ENCODE measurements at places on chromosomes 7 and 10.

DNA sequence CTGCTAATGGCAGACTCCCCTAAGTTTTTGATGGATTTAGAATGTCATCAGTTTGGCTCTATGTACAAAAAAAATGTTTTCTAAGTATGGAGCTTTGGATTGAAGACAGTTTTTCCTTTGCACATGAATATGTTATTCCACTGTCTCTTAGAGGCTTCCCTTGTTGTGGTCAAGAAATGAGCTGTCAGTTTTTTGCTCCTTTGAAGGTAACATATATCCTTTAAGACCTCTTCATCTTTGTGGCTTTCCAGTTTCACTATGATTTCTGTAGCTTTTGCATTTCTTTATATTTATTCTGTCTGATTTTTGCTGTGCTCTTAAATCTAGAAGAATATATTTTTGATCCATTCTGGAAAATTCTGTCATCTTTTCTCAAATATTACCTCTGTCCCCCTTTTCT, 15.8 kb upstream of the ODAD2 start:
- DNase-seq, result no peak

GRCh38 chr7:87447116-87447635, 28.3 kb downstream of the ABCB4 start:
- DNase-seq, result no peak

- DNase-seq, result peak; percentile 32
Measured at GRCh38 chr7:47945261-47946015, 2.8 kb downstream of the PKD1L1 start.

- DNase-seq, result no peak
Measured at GRCh38 chr7:32039000-32039756, 31.0 kb downstream of the PDE1C start.

GRCh38 chr10:14645239-14645960, 129.3 kb downstream of the FAM107B start:
- no peak for DNase-seq

GRCh38 chr10:59991661-59992060, 85.3 kb upstream of the CCDC6 start:
- peak; percentile 83 for DNase-seq

DNA sequence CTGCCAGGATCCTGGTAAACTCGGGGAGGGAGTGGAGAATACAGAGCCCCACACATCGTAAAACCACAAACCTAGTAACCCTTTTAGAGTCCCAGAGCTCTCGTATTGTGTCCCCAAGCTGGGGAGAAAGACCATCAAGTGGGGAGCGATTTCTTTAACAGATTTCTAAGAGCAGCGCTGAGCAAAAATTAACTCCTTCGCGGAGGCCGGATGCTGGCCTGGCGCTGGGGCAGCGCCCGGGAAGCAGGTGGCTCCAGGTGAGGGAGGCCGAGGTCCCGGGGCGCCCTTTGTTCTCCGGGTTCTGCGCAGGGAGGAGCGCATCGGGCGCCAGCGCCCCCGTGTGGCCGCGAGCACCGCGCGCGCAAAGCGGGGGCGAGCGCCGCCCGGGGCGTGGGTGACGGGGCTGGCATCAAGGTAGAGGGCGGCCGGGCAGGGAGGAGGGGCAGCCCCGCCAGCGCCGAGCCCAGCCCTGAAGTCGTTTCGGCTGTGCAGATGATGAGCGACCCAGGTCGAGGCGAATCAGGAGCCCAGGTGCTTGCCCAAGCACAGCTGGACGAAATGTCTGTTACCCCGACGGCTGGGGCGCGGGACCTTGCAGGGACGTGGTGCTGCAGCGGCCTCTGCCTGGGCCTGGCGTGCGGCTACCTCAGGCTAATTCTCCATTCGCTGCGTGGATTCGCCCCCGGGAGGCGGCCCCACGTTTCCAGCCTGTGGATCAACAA, 10.4 kb upstream of the FGFR2 start:
- no peak for DNase-seq

DNA sequence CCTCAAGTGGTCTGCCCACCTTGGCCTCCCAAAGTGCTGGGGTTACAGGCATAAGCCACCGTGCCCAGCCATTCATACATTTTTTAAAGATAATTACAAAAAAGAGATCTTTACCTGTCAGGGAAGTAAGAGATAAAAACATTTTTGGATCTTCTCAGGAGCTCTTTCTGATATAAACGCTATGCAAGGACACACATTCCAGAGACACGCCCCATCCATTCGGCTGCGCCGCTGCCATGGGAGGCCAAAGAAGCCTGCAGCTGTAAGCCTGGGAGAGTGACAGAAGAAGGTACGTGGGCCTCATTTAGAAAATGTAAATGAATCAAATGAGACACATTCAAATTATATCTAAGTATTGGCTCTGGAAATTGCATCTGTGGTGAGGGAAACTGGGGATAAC, 85.3 kb downstream of the LYZL1 start:
- no peak for DNase-seq

GRCh38 chr10:87715552-87716347, 56.1 kb downstream of the PAPSS2 start:
- DNase-seq, result no peak

- no peak for DNase-seq
Measured at GRCh38 chr10:32326119-32326518, 20.8 kb downstream of the EPC1 start.

GRCh38 chr7:4939971-4940728, 18.8 kb downstream of the MMD2 start:
- no peak for DNase-seq

DNA sequence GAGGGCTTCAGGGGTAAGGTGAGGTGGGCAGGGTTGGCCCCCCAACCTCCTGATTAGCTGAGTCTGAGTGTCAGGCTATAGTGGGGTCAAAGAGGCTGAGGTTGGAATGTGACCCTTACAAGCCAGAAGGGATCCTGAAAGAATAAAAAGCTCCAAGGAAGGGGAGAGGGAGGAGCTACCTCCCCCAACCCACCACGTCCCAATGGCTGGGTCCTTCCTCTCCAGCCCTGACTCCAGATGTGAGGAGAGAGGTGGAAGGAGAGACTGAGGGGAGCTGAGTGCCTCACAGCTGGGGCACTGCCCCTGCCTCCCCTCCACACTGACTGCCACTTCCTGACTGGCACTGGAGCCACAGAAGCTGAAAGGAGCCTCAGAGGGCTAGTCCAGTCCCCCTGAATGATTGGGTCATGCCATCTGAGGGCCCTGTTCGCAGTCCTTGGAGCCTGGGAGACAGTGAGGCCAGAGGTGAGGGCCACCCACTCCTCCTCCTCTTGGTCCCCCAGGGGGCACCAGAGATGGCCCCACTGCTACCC, 20.6 kb downstream of the IMPDH1 start:
- DNase-seq, result no peak

GRCh38 chr7:43849047-43849446, 20.3 kb downstream of the MRPS24 start:
- DNase-seq, result no peak

GRCh38 chr7:17685141-17685540, 255.2 kb downstream of the SNX13 start:
- DNase-seq, result no peak

- DNase-seq, result no peak
Measured at GRCh38 chr10:22437620-22438588, 92.6 kb downstream of the SPAG6 start.

GRCh38 chr7:93757426-93757825, 133.1 kb downstream of the TFPI2 start:
- peak; percentile 11 for DNase-seq

GRCh38 chr10:57294698-57295097, 933.6 kb upstream of the ZWINT start:
- DNase-seq, result no peak

DNA sequence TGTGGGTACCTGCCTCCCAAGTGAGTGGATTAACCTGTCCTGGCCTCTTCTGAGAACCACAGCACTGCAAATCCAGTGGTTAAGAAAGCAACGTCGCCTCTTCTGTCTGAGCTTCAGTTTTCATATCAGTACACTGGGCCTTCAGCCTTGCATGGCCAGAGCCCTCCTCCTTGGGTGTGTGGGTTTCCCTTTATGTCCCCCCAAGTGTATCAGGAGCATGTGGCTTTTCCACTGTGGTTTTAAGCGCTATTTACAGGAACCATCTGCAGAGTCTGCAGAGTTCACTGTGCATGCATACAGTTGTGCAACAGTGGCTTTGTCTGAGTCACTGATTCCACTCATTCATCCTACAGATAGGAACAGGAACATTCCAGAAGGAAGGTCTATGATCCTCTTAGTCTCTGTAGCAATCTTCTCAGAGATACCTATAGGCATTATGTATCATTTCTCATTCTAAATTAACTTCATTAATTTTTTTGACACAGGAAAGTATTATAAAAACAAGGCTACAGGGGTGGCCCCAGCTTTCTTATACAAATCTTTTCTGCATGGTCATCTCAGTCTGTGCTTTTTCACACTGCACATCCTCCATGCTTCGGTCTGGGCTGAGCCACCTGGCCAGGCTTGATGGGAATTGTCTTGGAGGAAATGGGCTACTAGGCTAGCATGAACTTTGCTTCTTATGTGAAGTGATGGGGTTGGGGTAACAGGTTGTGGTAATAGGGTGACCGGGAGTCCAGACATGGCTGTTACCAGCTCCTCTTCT, 17.1 kb downstream of the MBL2 start:
- DNase-seq, result no peak

GRCh38 chr7:128017862-128018845, 13.1 kb downstream of the LRRC4 start:
- DNase-seq, result peak; percentile 90

- no peak for DNase-seq
Measured at GRCh38 chr7:7236041-7236440, 53.7 kb downstream of the C1GALT1 start.

DNA sequence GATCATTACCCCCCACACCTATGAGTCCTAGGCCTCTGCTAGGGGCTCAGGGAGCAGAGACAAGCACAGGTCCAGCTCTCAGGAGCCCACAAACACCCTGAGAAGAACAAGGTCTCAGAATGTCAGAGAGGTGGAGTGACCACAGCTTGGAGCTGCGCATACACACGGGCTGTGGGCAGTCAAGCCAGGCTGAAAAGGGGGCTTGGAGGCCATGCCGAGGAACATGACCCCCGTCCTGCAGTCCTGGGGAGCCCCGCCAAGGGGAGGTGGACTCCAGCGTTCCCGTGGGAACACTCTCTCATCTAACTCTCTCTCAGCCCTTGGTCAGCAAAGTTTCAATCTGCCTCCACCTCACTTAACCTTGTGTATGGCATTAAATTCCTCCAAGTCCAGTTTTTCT, 7.8 kb upstream of the MMP21 start:
- DNase-seq, result no peak

DNA sequence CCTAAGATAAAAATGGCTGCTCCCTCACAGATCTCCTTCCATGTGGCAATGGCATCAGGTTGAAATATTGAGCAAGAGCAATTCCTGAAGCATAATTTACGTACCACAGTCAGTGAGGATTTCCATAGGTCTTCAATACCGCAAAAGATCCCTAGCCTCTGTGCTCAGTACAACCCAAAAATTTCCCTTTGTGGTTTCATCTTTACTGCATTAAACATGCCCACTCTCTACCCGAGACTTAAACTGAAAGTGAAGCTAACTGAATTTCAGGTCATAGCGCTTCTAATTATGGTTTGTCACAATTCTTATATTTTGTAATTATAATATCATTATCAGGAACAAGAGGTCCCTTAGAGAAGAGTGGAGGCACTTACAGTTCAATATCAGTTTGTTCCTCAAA, 1071.1 kb downstream of the XPNPEP1 start:
- DNase-seq, result no peak

- peak; percentile 81 for DNase-seq
Measured at GRCh38 chr7:90594751-90595317, 1.3 kb upstream of the CDK14 start.

- no peak for DNase-seq
Measured at GRCh38 chr10:31937371-31937770, 8.7 kb upstream of the ARHGAP12 start.

DNA sequence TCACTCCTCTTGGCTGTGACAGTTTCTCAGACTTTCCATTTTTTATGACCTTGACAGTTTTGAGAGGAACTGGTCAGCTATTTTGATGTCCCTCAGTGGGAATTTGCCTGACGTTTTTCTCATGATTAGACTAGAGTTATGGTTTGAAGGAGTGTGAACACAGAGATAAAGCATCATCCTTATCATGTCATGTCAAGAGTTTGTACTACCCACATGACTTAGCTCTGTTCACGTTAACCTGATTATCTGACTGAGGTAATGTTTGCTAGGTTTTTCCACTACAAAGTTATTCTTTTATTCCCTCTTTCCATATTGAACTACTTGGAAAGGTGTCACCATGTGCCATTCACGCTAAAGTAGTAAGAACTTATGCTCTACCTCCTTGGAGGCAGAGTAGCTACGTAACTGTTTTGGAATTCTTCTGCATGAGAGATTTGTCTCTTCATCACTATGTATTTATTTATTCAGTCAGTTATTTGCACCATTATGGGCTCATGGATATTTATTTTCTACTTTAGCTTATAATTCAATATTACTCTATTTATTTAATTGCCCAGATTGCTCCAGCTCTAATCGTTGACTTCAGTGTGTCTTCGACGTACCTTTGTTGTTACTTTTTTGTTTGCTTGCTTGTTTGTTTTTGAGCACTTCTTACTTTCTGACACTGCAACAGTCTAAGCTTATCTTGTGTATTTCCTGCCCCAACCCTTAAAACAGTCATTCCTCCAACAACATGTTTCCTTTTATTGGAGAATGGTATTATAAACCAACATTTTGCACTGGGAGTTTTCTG, 50.4 kb downstream of the CPED1 start:
- no peak for DNase-seq

DNA sequence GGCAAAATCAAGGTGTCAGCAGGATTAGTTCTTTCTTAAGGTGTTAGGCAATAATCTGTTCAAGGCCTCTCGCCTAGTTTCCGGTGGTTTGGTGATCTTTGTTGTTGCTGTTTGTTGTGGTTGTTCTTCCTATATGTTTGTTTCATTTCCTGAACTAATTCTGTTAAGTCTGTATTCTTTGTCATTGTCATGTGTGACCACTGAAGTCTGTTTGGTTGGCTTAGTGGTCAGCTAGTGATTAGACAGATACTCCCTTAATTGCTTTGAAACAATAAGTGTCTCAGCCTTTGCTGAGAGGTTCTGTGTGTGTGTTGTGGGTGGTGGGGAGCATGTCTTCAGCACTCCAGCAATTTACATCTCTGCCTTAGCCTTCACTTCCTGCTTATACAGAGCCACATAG, 46.0 kb downstream of the ABCC2 start:
- DNase-seq, result no peak

GRCh38 chr7:34247468-34247867, 342.1 kb downstream of the BMPER start:
- DNase-seq, result peak; percentile 24

DNA sequence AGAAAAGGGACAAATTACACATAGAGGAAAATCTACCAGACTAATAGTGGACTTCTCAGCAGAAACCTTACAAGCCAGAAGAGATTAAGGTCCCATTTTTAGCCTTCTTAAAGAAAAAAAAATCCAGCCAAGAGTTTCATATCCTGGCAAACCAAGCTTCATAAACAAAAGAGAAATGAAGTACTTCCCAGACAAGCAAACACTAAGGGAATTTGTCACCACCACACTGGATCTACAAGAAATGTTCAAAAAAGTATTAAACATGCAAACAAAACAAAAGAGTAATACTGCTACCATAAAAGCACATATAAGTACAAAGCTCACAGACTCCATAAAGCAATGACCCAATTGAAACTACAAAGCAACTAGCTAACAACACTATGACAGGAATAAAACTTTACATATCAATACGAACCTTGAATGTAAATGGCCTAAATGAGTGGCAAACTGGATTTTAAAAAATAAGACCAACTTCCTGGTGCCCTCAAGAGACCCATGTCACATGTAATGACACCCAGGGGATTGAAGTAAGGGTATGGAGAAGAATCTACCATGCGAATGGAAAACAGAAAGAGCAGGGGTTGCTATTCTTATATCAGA, 260.7 kb upstream of the PPP2R2D start:
- DNase-seq, result no peak

- DNase-seq, result no peak
Measured at GRCh38 chr7:50347693-50348092, 43.2 kb downstream of the IKZF1 start.

GRCh38 chr10:109070492-109070891, 852.8 kb downstream of the XPNPEP1 start:
- no peak for DNase-seq
